ENCODE measurements at places on chromosomes 7 and 10. TPM values are rescaled to one million over a fixed set of nuclear protein-coding genes. Genes with fewer than 3 reads are reported as not detected.

DNA sequence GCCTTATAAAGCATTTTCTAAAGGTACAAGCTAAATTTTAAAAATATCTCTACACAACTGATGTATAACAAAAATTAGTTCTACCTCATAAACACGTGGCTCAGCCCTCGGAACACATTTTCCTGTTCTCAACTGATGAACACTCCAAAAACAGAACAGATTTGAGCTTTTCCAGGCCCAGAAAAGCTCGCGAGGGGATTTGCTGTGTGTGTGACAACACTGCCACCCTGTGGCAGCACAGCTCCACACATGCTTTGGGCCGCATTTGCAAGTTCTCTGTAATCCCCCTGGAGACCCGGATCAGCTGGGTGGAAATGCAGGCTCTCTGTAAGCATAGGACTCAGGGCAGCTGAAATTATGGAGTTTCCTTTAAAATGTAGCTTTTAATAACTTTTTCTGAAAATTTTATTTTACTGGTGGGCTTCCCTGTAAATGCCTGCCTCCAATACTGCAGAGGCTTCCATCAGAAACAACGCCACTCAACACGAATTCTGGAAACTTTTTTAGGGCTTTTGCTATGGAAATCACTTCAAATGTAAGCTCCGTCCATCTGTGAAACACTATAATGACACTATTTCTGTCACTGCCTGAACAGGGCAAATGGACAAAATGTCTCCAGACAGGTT lies 155.5 kb downstream of the COBL start:
- H3K27me3 ChIP-seq = peaks cover 15% of the 10 kb centered on the region
- H3K4me1 ChIP-seq = peaks cover 10% of the 10 kb centered on the region
- no peaks in the 10 kb centered on the region for H3K36me3 ChIP-seq

- H3K4me3 ChIP-seq = no peak overlapping the region
- no peak overlapping the region for H3K27ac ChIP-seq
- H3K36me3 ChIP-seq = no peaks in the 10 kb centered on the region
- peaks cover 7% of the 10 kb centered on the region for H3K27me3 ChIP-seq
- no peak for DNase-seq
Measured at GRCh38 chr10:23015021-23015707, 80.2 kb upstream of the MSRB2 start.

DNA sequence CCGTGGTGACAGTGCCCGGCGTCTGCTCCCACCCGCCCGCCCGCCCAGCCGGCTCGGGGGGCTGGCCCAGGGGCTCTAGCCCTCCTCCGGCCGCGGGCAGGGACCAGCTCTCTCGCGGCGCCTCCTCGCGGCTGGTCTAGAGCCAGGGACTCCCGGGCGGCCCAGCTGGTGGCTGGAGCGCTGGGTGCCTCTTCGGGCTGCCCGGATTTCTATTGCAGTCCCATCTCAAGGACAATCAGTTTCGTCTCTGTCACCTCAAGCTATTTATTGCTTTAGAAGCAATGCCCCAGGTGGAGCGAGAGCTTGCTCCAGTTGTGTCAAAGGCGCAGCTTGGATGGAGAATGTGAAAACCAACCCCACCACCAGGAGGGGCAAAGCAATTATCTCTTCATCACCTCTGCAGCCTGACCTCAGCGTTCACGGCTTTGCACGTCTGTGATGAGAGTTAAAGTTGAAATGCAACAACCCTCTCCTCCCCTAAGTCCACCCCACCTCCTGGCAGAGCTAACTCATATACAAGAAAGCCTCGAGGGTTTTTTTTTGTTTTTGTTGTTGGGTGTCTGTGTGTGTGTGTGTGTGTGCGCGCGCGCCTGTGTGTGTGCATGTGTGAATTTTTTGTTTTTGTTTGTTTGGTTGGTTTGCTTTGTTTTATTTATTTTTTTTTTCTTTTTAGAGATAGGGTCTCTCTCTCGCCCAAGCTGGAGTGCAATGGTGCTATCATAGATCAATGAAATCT lies at the start of gene ITGA8:
ITGA8 (minus strand) TSS at position 24 of the 736 bp plus-strand sequence. CDS start 151 bp downstream, outside the sequence.
- no peak within 1 kb of the TSS for H3K4me3 ChIP-seq
- H3K27me3 ChIP-seq = peaks cover 35% of the 10 kb centered on the region
- H3K4me1 ChIP-seq = peaks cover 5% of the 10 kb centered on the region

GRCh38 chr10:12656518-12657142 lies 307.3 kb downstream of the CAMK1D start:
- H3K4me1 ChIP-seq = peaks cover 29% of the 10 kb centered on the region
- no peak overlapping the region for H3K27ac ChIP-seq
- DNase-seq = no peak

DNA sequence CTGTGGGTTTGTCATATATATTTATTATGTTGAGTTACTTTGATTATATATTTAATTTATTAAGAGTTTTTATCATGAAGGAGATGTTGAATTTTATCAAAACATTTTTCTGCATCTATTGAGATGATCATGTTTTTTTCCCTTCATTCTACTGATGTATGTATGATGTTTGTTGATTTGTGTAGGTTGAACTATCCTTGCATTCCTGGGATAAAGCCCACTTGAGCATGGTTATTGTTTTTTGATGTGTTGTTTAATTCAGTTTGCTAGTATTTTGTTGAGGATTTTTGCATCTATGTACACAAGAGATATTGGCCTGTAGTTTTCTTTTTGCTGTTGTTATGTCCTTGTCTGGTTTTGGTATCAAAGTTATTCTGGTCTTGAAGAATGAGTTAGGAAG lies 31.1 kb downstream of the SCART1 start:
- H3K27ac ChIP-seq = no peak overlapping the region
- no peak for DNase-seq
- H3K36me3 ChIP-seq = peaks cover 16% of the 10 kb centered on the region
- no peak overlapping the region for H3K4me3 ChIP-seq
- no peaks in the 10 kb centered on the region for H3K4me1 ChIP-seq

- H3K4me3 ChIP-seq = no peak overlapping the region
- DNase-seq = no peak
- H3K36me3 ChIP-seq = no peaks in the 10 kb centered on the region
- no peaks in the 10 kb centered on the region for H3K27me3 ChIP-seq
- no peaks in the 10 kb centered on the region for H3K4me1 ChIP-seq
Measured at GRCh38 chr7:124261710-124262109, 228.8 kb upstream of the TMEM229A start.

DNA sequence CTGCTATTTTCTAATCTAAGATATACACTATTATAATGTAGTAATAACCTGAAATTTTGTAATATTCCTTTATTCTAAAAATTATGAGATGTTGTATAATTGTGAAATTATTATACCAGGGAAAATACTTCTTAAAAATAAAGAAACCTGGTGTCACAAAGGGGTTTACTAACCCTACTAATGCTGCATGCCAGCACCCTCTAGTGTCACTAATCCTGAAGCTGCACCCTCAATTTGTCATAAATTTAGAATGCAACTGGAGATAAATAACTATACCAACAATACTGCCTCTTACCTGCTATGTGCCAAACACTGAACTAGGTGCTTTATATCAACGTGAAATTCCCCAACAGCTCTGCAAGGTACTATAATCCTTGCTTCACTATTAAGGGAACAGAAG lies 30.8 kb downstream of the TM9SF3 start:
- no peaks in the 10 kb centered on the region for H3K27me3 ChIP-seq
- H3K4me3 ChIP-seq = no peak overlapping the region
- no peak for DNase-seq
- no peak overlapping the region for H3K27ac ChIP-seq

DNA sequence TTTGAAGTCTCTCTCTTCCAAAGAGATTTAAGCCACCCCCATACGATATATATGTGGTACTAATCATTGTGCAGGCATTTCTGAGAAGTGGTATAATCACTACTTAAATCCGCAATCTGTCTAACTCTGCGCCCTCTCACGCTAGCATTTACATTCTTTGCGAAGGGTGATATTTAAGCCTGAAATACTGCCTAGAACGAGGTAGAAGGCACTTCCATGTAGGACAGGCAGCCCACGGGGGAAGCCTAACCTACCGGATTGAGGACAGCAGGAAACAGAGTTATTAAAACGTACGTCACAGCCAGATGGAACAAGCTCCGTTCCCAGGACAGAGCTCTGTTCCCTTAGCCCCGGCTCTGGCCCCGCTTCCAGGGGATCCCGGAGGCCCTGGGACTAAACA lies 59.3 kb upstream of the ECHDC3 start:
- H3K4me1 ChIP-seq = peaks cover 27% of the 10 kb centered on the region
- no peaks in the 10 kb centered on the region for H3K36me3 ChIP-seq
- H3K27ac ChIP-seq = no peak overlapping the region
- no peak for DNase-seq
- H3K4me3 ChIP-seq = no peak overlapping the region

- no peaks in the 10 kb centered on the region for H3K36me3 ChIP-seq
- peaks cover 30% of the 10 kb centered on the region for H3K27me3 ChIP-seq
- no peak overlapping the region for H3K4me3 ChIP-seq
- peaks cover 7% of the 10 kb centered on the region for H3K4me1 ChIP-seq
Measured at GRCh38 chr10:114199239-114199638, 20.1 kb downstream of the TDRD1 start.

DNA sequence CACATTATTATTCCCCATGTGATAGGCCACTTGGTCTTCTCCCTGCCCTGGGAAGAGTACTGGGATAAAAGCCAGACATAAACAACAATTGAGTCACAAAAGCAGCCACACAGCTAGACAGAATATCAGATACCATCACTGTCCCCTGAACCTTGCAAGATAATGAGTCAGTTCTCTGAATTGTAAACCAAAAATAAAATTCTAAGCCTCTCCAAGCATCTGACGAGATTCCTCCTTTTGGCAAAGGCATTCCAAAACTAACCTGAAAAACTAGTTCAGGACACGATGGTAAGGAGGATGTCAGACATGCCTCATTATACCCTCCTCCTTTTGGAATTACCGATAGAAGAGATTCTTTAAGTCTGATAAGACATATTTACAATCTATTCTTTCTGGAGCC lies 450.7 kb downstream of the HTR7 start:
- no peak overlapping the region for H3K27ac ChIP-seq
- H3K4me1 ChIP-seq = no peaks in the 10 kb centered on the region
- H3K4me3 ChIP-seq = no peak overlapping the region
- no peaks in the 10 kb centered on the region for H3K36me3 ChIP-seq

- H3K27ac ChIP-seq = no peak overlapping the region
- H3K4me3 ChIP-seq = no peak overlapping the region
- H3K27me3 ChIP-seq = no peaks in the 10 kb centered on the region
Measured at GRCh38 chr7:67743501-67743900, 746.9 kb downstream of the TYW1 start.

DNA sequence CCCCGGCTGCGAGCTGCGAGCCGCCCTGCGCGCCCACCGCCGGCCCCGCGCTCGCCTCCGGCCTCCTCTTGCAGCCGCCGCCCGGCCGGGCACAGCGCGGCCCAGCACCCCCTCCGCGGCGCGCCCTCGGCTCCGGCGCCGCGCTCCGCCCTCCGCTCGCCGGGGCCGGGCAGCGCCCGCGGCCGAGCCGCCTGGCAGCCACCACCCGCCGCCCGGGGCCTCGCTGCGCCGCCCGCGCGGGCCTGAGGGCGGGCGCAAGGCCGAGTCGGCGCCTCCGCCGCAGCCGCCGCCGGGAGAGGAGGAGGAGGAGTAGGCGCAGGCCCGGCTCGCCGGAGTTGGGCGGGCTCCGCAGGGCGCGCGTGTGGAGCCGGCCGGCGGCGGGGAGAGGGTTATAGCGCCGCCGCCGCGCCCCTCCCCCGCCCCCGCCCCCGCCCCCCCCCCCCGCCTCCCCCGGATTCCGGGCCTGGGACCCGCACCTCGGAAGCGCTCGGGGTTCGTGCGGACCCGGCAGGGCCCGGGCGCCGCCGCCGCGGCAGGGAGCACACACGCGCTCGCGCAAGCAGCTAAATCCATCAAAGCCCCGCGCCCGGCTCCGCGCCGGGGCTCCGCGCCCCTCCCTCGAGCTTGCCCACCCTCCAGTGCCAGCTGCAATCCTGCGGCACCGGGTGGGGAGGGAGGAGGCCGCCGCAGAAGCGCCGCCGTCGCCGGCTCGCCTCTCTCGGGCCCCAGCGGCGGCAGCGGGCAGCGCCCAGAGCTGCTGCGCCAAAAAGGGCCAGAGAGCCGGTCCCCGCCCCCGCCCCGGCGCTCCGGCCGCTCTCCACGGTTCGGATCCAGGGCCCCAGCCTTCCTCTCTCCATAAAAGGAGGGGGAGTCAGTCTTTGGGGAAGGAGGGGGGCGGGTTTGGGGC lies at the start of gene PDGFA:
PDGFA (minus strand) TSS at position 363 of the 907 bp plus-strand sequence. CDS start 845 bp downstream, outside the sequence.
- DNase-seq = peak; percentile 26
- H3K4me1 ChIP-seq = peaks cover 16% of the 10 kb centered on the region
- peaks cover 44% of the 10 kb centered on the region for H3K27me3 ChIP-seq
- peak within 1 kb of the TSS; percentile 79 for H3K4me3 ChIP-seq
- no peak within 1 kb of the TSS for H3K27ac ChIP-seq

DNA sequence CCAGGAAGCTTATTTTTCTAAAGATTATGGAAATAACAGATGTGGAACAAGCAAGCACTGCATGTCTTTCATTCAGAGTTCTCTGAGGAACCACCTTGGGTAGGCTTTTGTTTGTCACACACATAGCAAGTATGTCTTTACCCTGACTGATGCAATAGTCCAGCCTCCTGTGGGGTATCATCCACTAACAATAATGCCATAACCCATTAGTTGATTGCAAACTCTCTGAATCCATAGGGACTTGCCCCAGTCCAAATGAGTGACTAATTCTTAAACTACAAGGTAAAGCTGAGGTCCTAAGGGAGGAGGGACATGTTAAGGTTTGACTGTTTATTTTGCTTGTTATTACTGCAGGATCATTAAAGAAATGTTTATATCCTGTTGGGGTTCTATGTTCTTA lies 151.4 kb upstream of the PRPS1L1 start:
- no peak for DNase-seq
- peaks cover 13% of the 10 kb centered on the region for H3K27me3 ChIP-seq
- no peaks in the 10 kb centered on the region for H3K36me3 ChIP-seq
- H3K4me1 ChIP-seq = no peaks in the 10 kb centered on the region

GRCh38 chr10:125838802-125839575 lies 15.6 kb downstream of the BCCIP start:
- DNase-seq = no peak
- H3K27me3 ChIP-seq = no peaks in the 10 kb centered on the region
- no peak overlapping the region for H3K4me3 ChIP-seq
- H3K4me1 ChIP-seq = no peaks in the 10 kb centered on the region

Gene PDSS1
- 12.9 TPM for total RNA-seq

Gene AOAH
- 2.4 TPM for total RNA-seq

Gene DOCK4
- 1.1 TPM for total RNA-seq

Gene AVPI1
- 2.1 TPM for total RNA-seq

Gene FAM25G
- total RNA-seq = not detected

Gene EGR2
- 68.2 TPM for total RNA-seq

Gene SFRP5
- total RNA-seq = not detected

Gene EPHA1
- total RNA-seq = 4.3 TPM

Gene PITX3
- total RNA-seq = 1.1 TPM

Gene CALML5
- total RNA-seq = not detected

Gene SH2D4B
- total RNA-seq = not detected

Gene LBX1
- not detected for total RNA-seq

Gene BMPER
- total RNA-seq = not detected

Gene PPP1R17
- total RNA-seq = not detected

Gene NPC1L1
- total RNA-seq = 0.07 TPM

Data from activated CD4-positive, alpha-beta memory T cell treated with anti-CD3 and anti-CD28 coated beads for 36 hours (primary cell).